Esophagus muscularis mucosa (tissue), 4 donors: ENCODE measurements at places on chromosomes 11 and 22. TPM values are rescaled to one million over a fixed set of nuclear protein-coding genes. Genes with fewer than 3 reads are reported as not detected.

DNA sequence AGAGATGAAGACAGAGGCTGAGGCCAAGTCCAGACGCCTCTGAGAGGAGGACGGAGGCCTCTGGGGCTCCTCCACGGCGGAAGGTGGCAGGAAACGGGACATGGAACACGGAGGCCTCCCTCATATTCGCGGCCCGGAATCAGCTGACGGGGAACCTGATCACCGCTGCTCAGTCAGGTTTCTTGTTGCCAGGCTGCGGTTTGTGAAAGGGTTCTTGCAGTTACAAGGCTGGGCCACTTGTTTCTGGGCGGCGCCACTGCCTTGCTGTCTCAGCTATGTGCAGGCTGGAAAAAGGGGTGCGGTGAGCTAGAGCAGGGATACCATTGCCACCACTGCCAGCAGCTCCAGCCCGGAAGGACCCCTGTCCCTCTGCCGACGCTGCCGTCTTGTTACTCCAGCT lies 10.0 kb upstream of the MMP1 start:
- DNase-seq, result no peak

- no peak for DNase-seq
Observed at GRCh38 chr11:69542314-69543168, 61.1 kb downstream of the LINC01488 start.

CARNS1 gene
- total RNA-seq, result 0.83 TPM

DNA sequence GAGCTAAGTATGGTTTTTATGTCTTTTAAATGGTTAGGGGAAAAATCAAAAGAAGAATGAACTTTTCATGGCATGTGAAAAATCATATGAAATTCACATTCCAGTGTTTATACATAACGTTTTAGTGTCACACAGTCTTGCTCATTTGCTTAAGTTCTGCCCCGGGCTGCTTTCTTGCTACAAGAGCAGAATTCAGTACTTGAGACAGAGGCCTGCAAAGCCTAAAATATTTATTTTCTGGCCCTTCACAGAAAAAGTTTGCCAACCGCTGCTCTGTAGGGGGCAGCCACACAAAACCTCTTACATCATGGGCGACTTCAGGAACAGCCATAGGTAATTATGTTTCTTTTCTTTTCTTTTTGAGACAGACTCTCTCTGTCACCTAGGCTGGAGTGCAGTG lies 1.0 kb upstream of the ATG2A start:
- no peak for DNase-seq
